Stimulated activated CD4-positive, alpha-beta T cell treated with anti-CD3 and anti-CD28 coated beads, Interleukin-15, amount 100 ng/mL, for 48 hours (primary cell): ENCODE measurements at places on chromosomes 5 and 9.

- DNase-seq, result no peak
Observed at GRCh38 chr5:140966293-140967225, at the start of gene PCDHAC2. Gene PCDHAC2, plus strand, starts transcription at chr5:140966476. Its CDS starts 291 bp downstream, at chr5:140966767.

- no peak for DNase-seq
Observed at GRCh38 chr5:78562714-78563330, 85.8 kb downstream of the LHFPL2 start.

DNA sequence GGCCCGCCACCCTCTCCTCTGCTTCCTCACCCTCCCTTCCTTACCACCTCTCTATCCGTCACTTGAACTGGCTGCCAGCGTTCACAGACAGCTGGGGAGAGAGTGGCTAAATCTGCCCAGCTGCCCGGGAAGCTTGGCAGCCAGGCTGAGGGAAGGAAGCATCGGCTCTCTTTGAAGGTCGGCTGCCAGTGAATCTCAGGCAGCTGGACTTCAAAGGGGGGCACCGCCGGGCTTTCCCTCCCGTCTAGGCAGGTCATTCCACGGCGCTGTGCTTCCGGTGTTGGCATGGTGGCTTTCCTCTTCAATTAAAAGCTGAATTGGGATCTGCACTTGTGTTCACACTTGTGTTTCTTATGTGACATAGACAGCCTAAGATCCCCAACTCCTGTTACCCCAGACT lies 174.0 kb downstream of the GDNF start:
- no peak for DNase-seq

GRCh38 chr9:29928072-29928471 lies 2354.8 kb upstream of the C9orf72 start:
- DNase-seq, result no peak

GRCh38 chr5:66909364-66909763 lies 287.2 kb downstream of the CD180 start:
- no peak for DNase-seq

DNA sequence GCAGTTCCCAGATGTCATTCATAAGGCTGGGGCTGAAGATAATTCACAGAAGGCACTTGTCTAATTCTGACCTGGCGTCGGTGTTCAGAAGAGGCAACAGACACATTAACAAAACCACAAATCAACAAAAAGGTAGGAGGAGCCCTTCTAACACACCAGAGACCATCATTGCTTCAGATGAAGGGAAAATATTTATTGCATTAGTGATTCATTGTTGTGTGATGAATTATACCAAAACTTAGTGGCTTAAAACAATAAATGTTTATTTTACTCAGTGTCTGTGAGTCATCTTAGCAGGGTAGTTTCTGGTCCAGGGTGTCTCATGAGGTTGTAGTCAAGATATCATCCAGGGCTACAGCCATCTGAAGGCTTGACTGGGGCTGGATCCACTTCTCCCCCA lies 91.3 kb upstream of the KIF2A start:
- DNase-seq, result no peak

DNA sequence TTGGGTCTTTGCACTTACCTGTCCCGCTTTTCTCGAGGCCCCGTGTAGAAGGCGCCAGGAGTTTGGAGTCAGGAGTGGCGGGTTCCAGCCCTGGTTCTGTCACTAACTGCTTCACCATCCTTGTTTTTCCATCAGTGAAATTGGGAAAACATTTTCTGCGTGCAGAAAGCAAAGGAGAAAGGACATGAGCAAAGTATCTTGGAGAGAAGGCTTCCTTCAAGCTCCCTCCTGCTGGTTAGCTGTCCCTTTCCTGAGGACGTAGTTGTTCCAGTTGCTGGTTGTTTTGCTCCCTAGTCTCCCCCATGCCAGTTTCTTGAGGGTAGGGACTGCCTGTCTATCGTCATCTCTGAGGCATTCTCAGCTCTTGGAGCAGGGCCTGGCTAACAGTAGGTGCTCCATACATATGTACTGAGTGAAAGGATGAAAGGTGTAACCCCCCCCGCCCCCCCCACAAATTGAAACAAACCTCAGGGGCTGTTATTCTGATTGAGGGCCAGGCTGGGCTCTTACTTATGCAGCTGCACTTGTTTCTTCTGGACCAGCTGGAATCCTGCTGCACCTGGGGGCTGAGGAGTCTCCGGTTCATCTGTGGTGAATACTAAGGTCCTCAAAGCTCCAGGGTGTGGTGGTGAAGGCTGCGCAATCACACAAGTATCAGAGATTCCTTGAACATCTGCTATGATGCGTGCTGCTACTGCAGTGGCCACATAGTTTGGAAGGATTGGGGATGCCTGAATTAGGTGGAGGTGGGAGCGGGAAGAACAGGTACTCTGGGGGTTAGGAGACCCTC lies 1.0 kb downstream of the SMIM3 start:
- no peak for DNase-seq

DNA sequence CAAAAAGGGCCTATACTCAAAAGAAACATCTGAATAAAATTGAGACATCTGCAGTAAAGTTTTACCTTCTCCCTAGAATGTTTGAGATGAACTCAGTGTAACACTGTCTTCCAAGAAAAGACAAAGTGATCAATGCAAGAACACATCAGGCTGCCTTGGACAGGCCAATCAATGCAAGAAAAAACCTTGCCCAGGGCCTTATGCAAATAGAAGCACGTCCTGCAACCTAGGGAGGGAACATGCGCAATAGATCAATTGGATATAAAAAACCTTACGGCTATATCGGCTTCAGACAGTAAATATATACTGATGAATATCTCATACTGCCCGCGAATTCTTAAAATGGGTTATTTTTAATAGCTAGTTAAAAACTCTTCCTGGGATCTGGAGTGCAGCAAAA lies 66.4 kb upstream of the POU5F2 start:
- no peak for DNase-seq

- DNase-seq, result no peak
Observed at GRCh38 chr5:156687514-156687913, 162.6 kb upstream of the PPP1R2B start.

DNA sequence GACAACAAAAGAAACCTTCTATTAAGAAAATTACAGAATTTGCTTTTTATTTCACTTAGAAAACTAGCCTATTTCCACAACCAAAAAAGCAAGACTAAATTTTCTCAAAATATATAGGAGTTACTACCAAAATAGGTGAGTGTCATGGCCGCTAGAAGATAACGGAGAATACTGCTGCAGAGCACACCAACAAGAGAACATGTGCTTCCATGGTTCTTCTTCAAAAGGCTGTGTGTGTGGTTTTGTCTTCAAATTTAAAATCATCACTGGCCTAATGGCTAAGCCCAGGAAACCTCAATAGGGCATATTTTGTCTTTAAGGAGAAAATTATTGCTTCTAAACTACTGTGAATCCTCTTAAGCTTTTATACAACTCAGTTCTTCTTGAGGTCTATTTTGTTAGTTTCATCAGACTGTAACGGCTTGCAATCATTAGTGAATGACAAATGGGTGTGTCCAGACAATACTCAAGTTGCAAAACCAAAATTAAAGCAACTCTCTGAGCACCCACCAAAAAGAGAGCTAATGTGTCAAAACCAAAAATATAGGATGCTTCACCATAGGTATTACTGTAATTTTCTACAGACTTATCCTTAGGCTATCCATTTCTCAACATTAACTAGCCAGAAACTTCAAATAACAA lies 3.3 kb downstream of the SETX start:
- no peak for DNase-seq

DNA sequence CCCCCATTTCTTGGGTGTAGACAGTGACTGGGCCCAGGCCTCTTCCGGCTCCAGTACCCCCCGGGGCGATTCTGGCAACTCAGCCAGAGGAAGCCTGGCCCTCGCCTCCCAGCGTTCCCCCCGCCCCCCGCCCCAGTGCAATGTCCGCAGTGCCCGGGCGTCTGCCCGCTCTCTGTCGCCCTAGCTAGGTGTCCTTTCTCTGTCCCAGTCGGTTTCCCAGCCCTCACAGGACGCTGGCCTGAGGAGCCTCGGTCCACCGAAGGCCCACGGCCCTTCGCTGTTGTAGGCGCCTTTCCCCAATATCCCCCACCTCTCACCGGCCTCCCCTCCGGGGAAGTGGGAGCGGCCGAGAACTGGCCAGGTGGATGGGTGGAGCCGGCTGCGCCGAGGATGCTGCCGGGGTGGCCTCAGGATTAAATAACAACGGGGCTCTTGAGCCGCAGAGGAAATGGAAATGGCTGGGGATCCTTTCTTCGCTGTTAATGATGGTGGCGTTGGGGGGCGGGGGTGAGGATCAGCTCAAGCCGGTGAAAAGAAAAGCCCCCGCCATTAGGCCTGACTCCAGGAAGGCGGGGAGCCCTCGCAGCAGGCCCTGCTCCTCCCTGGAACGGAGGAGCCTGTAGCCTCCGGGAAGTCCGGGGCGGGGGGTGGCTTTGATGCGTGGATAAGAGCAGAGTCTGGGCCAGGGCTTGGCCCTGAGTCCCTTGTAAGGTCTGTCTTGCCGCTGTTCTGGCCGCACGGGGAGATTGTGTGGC lies 1.1 kb upstream of the SPRY4 start:
- peak; percentile 27 for DNase-seq

DNA sequence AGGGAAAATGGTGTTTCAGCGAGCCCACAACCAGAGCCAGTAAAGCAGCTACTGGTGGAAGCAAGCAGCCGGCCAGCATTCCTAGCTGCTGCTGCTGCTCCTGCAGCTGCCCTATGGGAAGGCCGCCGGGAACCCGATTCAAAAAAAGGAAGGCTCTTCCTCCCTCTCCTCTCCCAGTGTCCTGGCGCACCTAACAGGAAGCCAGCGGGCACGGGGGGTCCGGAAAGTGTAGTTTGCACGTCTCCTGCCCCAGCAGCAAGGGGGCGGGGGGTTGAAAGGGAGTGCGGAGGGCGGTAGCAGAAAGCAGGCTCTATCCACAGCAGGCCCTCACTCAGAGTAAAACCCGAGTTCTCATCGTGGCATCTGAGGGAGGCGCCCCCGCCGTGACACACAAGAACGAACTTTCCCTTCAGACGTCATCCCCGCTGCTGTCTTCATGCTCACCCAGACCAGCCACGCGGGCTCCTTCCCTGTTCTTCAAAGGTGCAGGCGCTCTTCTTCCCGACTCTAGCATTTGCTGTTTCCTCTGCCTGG lies 16.5 kb downstream of the GRXCR2 start:
- DNase-seq, result peak; percentile 19

DNA sequence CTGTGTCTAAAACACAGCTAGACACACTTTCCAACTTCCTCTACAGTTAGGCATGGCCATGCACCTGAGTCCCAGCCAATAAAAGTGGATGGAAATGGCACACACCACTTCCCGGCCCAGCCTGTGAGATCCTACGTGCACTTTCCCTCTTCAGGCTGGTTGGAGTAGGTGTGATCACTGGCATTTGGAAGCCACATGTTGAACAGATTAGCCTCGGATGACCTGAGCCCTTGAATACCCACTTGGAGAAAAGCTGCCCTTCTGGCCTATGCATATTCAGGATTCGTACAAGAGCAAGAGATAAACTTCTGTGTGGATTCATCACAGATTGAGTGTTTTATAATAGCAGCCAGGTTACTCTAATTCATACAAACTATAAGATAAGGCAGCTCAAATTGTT lies 359.0 kb upstream of the SLC30A5 start:
- DNase-seq, result no peak

DNA sequence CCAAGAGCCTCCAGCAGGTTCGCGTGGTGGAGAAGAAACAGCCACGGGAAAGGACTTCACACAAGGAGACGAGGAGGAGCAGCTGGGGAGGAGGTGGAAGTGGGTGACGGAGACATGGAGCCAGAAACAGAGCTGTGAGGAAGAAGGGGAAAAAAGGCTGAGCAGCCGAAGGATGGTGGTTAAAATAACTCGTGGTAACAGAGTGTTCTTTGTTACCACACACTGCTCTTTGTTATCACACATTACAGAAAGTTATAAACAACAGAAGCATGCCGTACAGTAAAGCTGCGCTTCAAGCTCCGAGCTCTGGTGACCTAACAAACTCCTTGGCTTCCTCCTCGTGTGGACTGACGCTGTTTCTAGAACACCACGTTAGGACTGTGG lies 215.4 kb downstream of the GLIS3 start:
- no peak for DNase-seq

GRCh38 chr5:113276001-113276400 lies 158.8 kb downstream of the TSSK1B start:
- DNase-seq, result no peak

DNA sequence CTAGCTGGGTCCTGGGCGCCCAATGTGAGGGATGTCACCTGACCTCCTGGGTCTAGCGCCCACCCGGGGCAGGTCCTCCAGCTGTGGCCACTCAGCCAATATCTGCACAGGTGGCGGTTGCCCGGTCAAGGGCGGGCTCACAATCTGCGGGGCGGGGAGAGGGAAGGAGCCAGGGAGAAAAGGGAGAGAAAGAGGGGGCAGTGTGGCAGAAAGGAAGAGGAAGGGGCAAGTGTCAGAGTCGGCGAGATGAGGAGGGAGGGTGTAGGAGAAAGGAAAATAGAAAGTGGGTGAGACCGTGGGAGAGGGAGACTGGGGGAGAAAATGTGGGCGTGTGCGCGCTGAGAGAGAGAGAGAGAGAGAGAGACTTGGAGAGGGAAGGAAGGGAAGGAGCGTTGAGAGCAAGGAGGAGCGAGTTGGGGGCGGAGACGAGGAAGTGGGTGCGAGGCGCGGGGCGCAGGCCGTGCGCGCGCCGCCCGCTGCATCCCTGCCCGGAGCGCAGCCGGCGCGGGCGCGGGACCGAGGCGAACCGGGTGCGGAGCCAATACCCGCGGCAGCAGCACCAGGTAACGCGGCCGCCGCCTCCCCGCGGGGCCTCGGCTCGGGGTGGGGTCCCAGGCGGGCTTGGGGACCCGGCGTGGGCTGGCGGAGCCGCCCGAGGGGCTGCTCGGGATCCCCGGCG lies at the start of gene HRH2:
HRH2 (plus strand) TSS at position 479 of the 679 bp plus-strand sequence. CDS start 25,163 bp downstream, outside the sequence.
- DNase-seq, result peak; percentile 53
